ENCODE measurements at places on chromosomes 6 and 20. TPM values are rescaled to one million over a fixed set of nuclear protein-coding genes. Genes with fewer than 3 reads are reported as not detected.

LPA gene
- not detected for total RNA-seq

CPXM1 gene
- 0.33 TPM for total RNA-seq

DNAJC5 gene
- total RNA-seq = 96.0 TPM

ACAT2 gene
- total RNA-seq = 15.5 TPM

OR2B6 gene
- 0.07 TPM for total RNA-seq

Data from smooth muscle cell of the pulmonary artery (primary cell).